CD4-positive, alpha-beta T cell treated with Interleukin-4 for 4 hours (primary cell): ENCODE measurements at places on chromosomes 7 and 10.

GRCh38 chr10:85986777-85987176 is 379.8 kb downstream of the GRID1 start:
- no peak for DNase-seq

GRCh38 chr7:64802699-64803098 is 8.5 kb downstream of the ZNF138 start:
- no peak for DNase-seq

- DNase-seq: no peak
These were observed 387 bp downstream of the EPHA1 start for GRCh38 chr7:143408252-143408685.

DNA sequence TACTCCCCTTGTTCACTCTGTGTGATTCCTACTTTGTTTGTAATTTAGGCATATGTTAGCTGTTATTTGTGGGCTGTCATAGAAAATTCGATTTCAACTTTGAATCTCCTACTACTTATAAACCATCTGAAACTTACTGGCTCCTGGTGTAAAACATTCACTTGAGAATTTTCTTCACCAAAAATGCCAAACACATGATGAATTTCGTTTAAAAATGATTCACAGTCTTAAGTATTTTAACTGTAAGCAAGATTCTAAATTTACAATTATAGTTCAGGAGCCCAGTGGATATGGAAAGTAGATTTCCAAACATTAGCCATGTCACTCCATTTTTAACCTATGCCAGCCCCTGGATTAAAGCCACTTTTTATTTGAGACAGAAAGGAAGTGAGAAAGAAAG is 3.1 kb downstream of the CPED1 start:
- DNase-seq: no peak

GRCh38 chr7:107029764-107030286 is 14.7 kb upstream of the PRKAR2B start:
- no peak for DNase-seq

DNA sequence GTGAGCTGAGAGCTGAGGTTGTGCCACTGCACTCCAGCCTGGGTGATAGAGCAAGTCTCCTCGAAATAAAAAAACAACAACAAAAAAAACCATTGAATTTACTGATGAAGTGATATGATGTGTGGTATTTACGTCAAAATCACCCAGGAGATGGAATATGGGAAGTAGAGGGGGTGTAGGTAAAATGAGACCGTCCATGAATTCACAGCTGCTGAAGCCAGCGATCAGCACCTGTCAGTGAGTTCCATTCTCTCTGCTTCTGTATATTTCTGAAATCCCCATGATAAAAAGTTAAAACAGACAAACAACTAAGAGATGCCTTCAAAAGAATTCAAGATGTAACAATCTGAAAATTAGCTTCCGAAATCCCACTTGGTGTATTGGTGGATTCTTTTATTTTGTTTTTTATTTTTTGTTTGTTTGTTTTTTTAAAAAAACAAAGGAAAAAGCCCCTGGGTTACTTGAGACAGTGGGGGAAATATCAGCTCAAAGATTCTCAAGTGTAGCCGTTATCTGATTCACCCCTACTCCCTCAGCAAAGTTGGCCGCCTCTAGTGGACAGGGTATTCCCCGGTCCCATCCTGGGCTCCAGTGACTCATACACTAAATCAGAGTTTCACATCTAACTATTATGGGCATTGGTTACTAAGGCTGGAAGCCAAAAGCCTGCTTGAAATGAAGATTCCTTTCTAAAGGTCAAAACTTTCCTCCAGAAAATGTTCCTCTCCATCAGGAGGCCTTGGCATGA is 76.4 kb downstream of the MAP3K8 start:
- DNase-seq: no peak

GRCh38 chr7:113085781-113086390 is 741 bp downstream of the GPR85 start:
- no peak for DNase-seq

DNA sequence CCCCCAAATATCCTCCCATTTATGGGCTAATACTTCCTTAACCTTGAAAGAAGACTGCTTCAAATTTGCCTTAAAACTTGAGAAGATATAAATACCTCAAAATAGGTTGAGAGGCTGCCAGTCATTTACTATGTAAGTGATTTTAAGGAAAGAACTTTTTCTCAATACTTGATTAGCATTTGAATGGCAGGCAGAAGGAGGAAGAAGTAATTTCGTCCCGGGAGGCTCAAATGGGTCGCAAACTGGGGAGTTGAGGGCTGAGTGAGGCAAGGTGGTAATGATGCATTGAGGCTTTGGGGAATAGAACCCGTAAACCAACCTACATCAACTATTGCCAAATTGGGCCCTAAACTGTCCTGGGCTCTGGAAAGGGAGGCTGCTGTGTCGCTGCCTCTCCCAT is 11.1 kb downstream of the CAMK1D start:
- DNase-seq: no peak

- no peak for DNase-seq
These were observed 234.1 kb upstream of the YAE1 start for GRCh38 chr7:39332142-39332541.

GRCh38 chr7:78039790-78040776 is 241.5 kb downstream of the PHTF2 start:
- peak; percentile 24 for DNase-seq

- DNase-seq: no peak
These were observed 144.1 kb upstream of the NRG3 start for GRCh38 chr10:81730891-81731290.

DNA sequence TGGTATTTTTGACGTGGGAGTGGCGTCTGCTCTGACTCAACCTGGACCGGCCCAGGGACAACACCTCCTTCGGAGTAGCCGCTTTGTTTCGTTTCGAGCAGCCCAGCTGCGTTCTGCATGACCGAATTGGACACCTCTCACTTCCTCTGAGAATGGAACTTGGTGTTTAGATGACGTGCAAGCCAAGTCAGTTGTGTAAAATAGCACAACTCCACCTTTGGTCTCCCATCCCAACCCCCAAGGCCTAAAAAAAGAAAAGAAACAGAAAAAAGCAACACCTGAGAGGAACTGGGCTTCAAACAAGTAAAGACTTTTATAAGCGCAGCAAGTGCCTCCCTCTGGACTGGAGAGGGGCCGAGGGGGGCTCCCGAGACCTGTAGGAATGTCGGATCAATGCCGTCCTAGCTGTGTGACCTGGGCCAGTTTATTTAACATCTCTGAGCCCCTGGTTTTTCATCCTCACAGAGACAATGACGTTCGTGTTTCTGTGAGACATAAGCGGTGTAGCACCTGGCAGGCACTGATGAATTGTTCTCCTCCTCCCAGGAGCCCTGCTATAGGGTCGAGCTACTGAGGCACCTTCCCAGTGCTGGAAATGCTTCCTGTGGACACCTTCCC is 52.0 kb upstream of the SMNDC1 start:
- DNase-seq: peak; percentile 70

DNA sequence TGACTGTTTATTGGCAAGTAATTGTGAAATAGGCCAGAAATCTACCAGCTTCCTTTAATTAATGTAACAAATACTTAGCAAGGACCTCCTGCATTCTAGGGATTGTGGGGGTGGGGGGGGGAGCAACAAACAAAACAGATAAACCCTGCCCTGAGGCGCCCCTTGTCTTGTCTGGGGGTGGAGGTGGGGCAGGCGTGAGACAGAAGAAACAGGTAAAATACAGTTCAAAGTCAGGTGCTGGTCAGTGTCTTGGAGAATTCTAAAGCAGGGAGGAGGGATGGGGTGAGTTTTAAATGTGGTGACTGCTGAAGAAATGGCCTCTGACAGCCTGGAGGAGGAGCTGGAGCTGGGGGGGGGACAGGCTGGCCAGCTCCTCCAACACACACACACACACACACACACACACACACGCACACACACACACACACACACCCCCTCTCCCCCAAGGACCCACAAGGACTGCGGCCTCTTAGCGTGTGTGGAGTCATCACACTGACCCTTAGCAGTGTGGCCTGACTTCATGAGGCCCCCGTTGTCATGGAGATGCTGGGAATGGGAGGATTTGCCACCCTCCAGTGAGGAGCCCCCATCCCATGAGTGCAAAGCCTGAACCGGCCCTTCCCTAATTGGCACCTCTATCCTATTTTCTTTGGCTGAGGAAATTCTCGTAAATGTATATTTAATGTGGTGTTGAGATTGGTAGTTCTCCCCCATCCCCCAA is 190.4 kb downstream of the MGMT start:
- no peak for DNase-seq

- DNase-seq: no peak
These were observed 3.8 kb upstream of the NRCAM start for GRCh38 chr7:108459922-108460551.

GRCh38 chr10:16271571-16271970 is 165.2 kb upstream of the PTER start:
- no peak for DNase-seq

DNA sequence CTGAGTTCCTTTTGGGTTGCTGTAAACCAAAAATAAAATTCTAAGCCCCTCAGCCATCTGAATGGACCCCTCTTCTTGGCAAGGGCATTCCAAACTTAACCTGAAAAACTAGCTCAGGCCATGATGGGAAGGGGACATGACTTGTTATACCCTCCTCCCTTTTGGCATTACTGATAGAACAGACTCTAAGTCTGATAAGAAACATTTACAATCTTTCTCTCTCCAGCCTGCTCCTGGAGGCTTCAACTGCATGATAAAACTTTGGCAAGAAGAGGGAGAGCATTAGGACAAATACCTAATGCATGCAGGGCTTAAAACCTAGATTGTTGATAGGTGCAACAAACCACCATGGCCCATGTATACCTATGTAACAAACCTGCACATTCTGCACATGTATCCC is 40.9 kb upstream of the ATOH7 start:
- no peak for DNase-seq

DNA sequence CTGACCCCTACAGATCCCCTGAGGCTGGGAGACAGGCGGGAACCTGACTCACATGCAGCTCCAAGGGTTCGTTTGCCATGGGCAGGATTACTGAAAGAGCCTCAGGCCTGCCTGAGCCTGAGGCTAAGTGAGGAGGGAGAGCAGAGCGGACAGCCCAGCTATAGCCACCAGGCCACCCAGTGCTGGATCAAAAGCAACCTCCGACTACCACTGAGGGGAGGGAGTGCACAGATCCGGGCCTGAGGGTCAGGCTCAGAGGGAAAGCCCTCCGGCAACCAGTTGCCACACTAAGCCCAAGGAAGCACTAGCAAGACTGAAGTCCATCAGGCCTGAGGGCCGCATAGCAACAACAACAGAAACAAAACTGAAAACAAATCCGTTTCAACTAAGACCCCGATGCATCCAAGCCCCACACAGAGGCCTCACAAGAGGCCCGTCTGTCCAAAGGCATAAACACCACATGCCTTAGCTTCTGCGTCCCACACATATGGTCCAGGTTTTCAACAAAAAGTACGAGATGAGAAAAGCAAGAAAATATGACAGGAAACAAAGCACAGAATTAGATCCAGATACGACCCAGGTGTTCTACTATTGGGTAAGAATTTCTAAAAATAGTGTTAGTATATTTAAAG is 92.5 kb upstream of the VIPR2 start:
- DNase-seq: no peak

DNA sequence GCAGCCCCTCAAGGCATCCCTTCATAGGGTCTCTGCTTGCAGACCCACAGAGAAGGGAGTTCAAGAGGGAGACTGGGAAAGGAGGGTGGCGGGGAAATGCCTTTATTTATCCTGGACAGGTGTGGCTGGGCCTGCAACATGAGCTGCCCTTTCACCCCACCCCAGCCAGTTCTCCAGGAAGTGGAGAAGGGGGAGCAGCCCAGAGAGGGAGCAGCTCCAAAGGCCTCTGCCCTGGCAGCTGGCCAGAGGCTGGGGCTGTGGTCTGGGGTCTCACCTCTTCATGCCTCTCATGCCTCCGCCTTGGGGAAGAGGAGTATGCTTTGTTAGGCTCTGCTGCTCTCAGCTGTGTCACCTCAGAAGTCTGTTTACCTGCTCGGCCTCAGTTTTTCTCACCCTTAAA is 3.1 kb downstream of the LDB3 start:
- DNase-seq: no peak

GRCh38 chr10:16814012-16814411 is 3.2 kb downstream of the RSU1 start:
- DNase-seq: no peak

DNA sequence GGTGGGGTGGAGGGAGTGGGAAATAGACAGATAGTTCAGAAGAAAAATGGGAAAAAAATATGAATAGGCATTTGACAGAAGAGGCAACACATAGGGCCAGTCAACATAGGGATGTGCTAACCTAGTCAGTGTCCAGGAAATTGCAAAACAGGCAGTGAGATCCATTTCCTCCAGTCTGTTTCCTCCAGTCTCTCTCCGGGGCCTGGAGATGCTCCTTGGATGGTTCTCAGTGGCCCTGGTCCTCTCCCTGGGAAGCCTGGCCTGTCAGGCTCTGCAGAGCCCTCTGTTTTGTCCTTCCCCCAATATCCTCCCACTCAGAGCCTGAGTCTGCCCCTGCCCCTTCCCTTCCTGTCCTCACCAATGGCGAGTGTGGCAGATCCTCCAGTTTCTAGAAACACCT is 52.6 kb downstream of the SYPL1 start:
- no peak for DNase-seq

GRCh38 chr7:38838725-38839385 is 70.1 kb downstream of the VPS41 start:
- no peak for DNase-seq

- DNase-seq: no peak
These were observed 56.6 kb upstream of the STEAP4 start for GRCh38 chr7:88363249-88363648.

DNA sequence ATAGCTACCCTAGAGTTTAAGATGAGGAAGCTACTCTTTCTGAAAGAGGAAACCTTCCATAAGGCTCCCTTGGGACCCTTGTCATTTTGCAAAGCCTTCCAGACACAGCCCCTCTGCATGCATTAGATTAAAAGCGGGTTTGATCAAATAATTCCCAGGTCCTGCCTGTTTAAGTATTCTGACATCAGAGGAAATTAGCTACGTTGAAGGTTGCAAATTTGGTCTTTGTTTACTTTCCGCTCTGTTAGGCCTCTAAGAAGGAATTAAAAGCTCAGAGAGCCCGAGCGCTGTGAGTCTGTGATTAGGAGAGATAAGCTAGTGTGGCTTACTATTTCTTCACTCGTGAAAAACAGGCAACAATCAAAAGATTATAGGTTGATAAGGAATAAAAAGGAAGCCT is 1.4 kb upstream of the THSD7A start:
- DNase-seq: no peak

DNA sequence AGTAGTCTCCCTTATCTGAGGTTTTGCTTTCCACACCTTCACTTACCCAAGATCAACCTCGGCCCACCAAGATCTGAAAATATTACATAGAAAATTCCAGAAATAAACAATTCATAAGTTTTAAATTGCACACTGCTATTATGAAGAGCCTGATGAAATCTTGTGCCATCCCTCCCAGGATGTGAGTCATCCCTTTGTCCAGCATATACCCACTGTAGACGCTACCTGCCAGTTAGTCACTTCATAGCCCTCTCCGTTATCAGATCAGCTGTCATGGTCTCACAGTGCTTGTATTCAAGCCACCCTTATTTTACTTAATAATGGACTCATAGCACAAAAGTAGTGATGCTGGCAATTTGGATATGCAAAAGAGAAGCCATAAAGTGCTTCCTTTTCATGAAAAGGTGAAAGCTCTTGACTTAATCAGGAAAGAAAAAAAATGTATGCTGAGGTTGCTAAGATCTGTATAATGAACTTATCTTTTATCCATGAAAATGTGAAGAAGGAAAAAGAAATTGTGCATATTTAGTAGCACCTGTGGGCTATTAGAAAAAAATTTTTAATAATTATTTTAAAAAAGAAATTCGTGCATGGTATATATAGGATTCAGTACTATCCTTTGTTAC is 9.8 kb upstream of the MRPS16 start:
- DNase-seq: no peak
